Smooth muscle cell of bladder (primary cell): ENCODE measurements at places on chromosomes 5 and 9. TPM values are rescaled to one million over a fixed set of nuclear protein-coding genes. Genes with fewer than 3 reads are reported as not detected.

SPINK5 gene
- total RNA-seq = under 0.01 TPM in 1 of 2 replicates, not detected in the other

LCN1 gene
- total RNA-seq = 0.28 and 0.65 TPM in 2 replicates

HACD4 gene
- total RNA-seq = 6.9 and 7.0 TPM in 2 replicates

FAM153A gene
- not detected in 2 replicates for total RNA-seq

PKN3 gene
- total RNA-seq = 0.55 and 0.85 TPM in 2 replicates

PDE4D gene
- total RNA-seq = 40.8 and 64.1 TPM in 2 replicates

SLC45A2 gene
- 0.14 and 0.18 TPM in 2 replicates for total RNA-seq

ADAMTS2 gene
- 44.2 and 68.5 TPM in 2 replicates for total RNA-seq

ADAMTS13 gene
- 1.00 and 2.2 TPM in 2 replicates for total RNA-seq

LCN6 gene
- not detected in 2 replicates for total RNA-seq
